ENCODE measurements at places on chromosomes 2 and 18.

GRCh38 chr18:62876111-62876510 is 160.8 kb downstream of the PHLPP1 start:
- no peak for DNase-seq

DNA sequence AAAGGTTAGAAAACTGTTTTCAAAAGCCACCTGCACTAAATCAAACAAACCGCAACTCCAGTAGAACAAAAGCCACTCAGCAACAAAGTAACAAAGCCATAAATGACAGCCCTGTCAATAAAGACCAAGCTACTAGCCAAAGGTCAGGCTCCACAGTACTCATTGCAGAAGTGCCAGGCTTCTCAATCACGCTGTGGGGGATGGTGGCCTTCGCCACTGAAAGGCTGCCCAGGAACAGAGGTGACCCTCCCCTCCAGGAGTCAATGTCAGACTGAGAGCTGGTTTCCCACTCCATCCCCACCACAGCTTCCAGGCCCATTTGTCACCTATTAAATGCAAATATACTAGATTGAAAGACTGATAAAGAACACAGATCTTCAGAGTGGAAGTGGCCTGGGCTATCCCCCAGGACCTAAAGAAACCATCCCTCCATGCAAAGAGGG is 5.9 kb downstream of the ATP8B1 start:
- DNase-seq = no peak

DNA sequence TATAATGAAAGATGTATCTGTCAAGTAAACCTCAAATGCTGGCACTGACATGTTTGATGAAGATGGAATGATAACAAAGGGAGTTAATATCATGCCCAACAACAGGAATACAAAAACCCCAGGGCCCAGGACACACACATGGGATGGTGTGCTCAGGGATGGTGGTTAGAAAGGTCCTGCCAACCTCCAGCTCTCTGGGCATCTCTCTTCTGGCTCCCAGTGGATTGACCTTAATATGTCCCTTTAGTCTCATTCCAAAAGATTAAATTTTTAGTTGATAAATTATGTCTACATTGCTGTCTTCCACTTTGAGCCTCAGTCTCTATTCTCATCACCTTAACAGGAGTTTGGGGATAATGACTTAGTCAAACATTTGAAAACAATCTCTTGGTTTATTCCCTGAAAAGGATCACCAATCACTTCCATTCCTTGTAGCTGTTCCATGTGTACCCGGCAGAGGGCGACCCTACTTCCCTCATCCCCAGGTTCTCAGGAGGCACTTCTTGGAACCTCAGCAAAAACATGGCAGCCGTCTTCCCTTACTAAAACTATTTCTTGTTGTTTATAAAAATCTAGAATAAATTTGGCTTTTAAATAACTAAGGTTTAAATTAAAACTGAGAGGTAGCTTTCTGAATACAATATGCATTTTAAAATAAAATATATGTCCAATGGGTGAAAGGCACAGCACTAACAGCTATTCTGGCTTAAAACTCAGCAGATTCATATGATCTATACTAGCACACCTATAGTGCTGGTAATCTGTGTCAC is 29.6 kb downstream of the MCEE start:
- no peak for DNase-seq

- DNase-seq = no peak
Observed at GRCh38 chr2:53234548-53234903, 533.1 kb upstream of the CHAC2 start.

GRCh38 chr2:221999717-222000116 is 299.1 kb downstream of the PAX3 start:
- DNase-seq = no peak

DNA sequence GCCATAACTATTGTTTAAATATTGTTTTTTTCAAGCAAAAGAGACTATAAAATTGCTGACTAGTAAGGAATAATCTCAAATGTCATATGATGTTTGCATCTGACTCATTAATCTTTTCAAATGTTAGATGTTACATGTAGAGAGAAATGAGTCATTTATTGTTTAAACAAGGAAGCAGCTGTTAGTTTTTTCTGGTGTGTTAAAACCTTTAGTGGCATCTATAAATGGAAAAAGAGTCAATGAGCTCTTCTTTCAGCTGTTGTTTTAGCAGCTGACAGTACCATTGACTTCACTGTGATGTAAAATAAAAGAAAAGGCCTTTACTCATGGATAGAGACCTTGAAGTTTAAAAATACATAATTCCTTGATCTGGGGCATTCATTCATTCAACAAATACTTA is 1.8 kb upstream of the KLHL41 start:
- DNase-seq = no peak

GRCh38 chr18:37544217-37544616 is 21.4 kb downstream of the CELF4 start:
- no peak for DNase-seq

GRCh38 chr2:101478181-101479001 is 3.5 kb upstream of the RFX8 start:
- DNase-seq = no peak

- no peak for DNase-seq
Observed at GRCh38 chr2:192267484-192267883, 72.8 kb upstream of the TMEFF2 start.

- DNase-seq = no peak
Observed at GRCh38 chr2:234996941-234997270, 45.1 kb downstream of the SH3BP4 start.

DNA sequence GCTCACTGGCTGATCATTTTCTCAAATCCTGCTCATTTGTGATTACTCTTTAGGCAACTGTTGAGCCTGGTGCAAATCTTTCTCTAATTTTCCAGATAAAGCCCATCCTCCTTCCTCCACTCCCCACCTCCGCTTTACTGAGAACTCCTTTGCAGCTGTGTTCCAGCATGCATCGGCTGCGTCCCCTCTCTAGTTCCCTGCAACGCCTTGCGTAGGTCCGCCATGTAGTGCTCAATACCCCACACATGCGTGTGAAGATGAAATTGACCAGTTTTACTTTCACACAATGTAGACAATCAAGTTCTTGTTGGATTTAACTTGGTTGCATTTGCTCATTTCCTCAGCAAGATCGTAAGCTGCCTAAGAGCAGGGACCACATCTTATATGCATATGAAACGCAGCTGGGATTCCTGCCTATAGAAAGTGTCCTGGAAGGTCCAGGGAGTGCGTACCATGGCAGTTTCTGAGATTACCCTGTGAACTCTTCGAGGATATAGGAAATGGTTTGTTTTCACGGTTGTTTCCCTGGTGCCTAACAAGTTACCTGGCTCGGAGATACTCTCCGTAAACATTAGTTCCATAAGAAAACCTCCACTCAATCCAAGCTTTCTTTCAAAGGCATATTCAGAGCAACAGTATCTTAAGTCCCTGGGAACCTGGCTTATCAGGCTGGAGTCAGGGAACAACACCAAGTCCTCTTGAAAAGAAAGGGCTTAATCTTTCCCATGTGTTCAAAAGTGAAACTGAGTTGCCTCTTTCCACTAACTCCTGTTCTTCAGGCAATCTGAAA is 766.4 kb upstream of the ID2 start:
- DNase-seq = no peak

DNA sequence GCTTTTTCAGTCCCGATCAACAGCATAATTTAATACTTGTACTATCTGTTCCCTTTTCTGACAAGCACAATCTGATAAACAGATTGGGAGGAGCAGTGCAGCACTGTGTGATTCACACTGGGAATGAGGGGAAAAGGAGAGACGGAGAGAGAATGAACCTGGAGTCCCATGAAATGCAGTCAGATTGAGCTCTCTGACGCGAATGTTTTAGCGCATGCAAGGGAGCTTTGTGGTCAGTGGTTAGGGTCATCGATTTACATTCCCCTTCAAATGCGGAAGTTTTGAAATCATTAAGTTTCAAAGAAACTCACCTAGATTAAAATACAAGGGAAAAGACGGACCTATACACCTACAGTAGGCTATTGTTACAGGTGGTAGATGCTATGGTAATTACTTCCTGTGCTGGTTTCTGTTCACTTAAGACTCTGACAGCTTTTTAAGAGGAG is 99.6 kb downstream of the KCTD1 start:
- no peak for DNase-seq

GRCh38 chr2:179555691-179556283 is 291.2 kb upstream of the SESTD1 start:
- peak; percentile 8 for DNase-seq

Data from hippocampal formation (tissue), 2 donors.